ENCODE measurements at places on chromosomes 12 and 14. TPM values are rescaled to one million over a fixed set of nuclear protein-coding genes. Genes with fewer than 3 reads are reported as not detected.
A peak's percentile ranks its signal among the peaks of the same experiment; 100 is the strongest.

DYRK4 gene
- 30.4 TPM for total RNA-seq

- H3K27me3 ChIP-seq = peaks cover 5% of the 10 kb centered on the region
- DNase-seq = no peak
- H3K4me3 ChIP-seq = no peak overlapping the region
- H3K4me1 ChIP-seq = no peaks in the 10 kb centered on the region
- no peak overlapping the region for H3K27ac ChIP-seq
These were observed 280.6 kb upstream of the PWP1 start for GRCh38 chr12:107404981-107405380.

MYL6B gene
- total RNA-seq = 682 TPM

- H3K4me1 ChIP-seq = no peaks in the 10 kb centered on the region
- no peak overlapping the region for H3K4me3 ChIP-seq
- no peaks in the 10 kb centered on the region for H3K27me3 ChIP-seq
- no peak for DNase-seq
- H3K27ac ChIP-seq = no peak overlapping the region
These were observed 54.2 kb upstream of the LRRK2 start for GRCh38 chr12:40170593-40170992.

GRCh38 chr14:102805941-102806340 lies 28.7 kb downstream of the TRAF3 start:
- H3K4me3 ChIP-seq = no peak overlapping the region
- DNase-seq = no peak
- H3K36me3 ChIP-seq = peaks cover 4% of the 10 kb centered on the region

KLHDC1 gene
- 7.2 TPM for total RNA-seq

DNA sequence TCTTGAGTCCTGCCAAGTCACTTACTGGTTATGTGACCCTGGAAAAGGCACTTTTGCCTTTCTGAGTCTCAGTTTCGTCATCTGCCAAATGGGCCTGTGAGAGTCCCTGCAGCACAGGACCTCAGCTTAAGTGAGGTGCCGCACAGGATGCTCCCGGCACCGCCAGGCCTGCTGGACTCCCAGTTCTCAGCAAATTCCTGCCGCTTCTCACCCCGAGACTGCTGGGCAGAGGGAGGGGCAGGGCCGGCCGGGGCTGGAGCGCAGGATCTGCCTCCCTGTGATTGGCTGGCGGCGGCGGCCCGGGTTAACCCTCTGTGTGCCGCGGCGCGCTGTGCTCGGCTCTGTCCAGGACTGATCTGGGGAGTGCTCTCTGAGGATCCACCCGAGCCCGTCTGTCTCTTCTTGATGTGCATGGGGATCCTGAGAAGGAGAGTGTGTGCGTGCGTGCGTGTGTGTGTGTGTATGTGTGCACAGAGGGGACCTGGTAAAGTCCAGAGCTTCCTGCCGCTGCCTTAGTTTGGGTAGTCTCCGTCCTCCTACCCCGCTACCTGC lies 8.6 kb downstream of the SETD1B start:
- peaks cover 81% of the 10 kb centered on the region for H3K36me3 ChIP-seq
- H3K27ac ChIP-seq = peak overlapping the region; percentile 47
- peak; percentile 68 for DNase-seq
- no peaks in the 10 kb centered on the region for H3K27me3 ChIP-seq
- peaks cover 36% of the 10 kb centered on the region for H3K4me1 ChIP-seq

DNA sequence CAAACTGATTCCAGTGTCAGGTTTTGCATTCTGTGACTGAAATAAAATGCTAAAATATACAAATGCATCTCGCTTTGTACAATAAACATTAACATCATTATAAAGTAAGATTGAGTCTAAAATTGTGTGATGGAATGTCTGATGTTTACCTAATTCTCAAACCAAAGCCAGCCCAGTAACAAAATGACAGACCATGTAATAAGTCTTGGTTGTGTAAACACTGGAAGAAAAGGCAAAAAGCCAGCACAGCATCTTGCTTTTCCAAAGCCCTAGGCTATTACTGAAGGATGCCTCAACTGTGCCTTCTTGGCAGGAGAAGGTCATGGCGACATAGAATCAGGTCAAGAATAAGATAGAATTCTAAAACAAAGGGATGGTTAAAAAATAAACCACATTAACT lies 169.6 kb downstream of the EGLN3 start:
- no peaks in the 10 kb centered on the region for H3K36me3 ChIP-seq
- no peak overlapping the region for H3K4me3 ChIP-seq
- no peak for DNase-seq
- H3K27me3 ChIP-seq = no peaks in the 10 kb centered on the region
- no peaks in the 10 kb centered on the region for H3K4me1 ChIP-seq

Measured in muscle of leg (tissue), 16 donors.